ENCODE measurements at places on chromosomes 6 and 20.

- no peak for DNase-seq
These were observed 126.1 kb downstream of the PXDC1 start for GRCh38 chr6:3625149-3625979.

GRCh38 chr20:46206025-46206424 is 87.9 kb downstream of the CD40 start:
- no peak for DNase-seq

DNA sequence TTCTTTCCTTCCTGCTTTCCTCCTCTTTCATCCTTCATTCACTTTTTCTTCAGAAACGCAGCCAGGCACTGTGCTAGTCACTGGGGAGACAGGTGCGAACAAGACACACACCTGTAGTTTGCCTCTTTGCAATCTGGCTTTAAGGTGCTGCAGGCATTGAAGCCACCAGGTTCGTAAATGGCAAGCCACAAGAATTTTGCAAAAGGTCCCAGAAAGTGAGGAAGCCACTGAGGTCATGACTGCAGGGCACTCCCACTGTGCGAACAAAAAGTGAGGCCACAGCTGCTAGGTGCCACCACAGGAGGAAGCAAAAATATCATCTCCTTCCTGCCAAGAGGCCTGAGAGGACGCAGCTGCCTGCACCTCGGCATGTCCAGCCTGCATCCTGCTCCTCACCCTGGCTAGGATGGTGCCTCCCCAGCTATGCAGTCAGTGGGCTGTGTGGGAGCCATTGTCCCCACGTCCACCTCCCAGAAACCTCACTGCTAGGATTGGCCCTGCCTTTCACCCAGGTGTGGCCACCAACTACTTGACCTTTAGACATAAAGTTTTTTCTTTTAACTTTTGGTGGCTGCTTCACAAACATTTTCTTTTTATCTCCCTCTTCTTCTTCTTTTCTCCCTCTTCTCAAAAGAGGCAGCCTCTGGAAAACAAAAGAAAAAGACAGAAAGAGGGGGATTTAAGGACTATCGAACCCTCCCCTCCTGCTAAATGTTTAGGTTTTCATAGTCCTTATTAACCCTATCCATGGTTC is 230.8 kb downstream of the BCAS1 start:
- no peak for DNase-seq

DNA sequence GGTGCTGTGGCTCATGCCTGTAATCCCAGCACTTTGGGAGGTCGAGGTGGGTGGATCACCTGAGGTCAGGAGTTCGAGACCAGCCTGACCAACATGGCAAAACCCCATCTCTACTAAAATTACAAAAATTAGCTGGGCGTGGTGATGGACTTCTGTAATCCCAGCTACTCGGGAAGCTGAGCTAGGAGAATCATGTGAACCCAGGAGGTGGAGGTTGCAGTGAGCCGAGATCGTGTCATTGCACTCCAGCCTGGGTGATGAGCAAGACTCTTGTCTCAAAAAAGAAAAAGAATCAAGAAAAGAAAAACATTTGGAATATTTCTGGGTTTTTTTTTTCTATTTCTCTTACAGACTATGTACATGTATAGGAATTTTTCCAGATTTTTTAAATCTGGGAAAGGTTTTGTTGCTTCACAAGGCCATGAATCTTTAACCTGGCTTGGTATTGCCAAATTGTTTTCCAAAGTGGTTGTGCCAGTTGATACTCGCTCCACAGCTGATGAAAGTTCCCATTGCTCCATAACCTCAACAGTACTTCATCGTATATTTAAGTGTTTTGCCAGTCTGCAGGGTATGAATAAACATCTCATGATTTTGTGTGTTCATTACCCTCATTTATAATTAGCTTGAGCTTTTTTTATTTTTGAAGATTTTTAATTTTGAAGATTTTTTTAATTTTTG is 33.5 kb downstream of the RNF217 start:
- DNase-seq = no peak

- no peak for DNase-seq
These were observed 83.3 kb downstream of the RCAN2 start for GRCh38 chr6:46407776-46408530.

DNA sequence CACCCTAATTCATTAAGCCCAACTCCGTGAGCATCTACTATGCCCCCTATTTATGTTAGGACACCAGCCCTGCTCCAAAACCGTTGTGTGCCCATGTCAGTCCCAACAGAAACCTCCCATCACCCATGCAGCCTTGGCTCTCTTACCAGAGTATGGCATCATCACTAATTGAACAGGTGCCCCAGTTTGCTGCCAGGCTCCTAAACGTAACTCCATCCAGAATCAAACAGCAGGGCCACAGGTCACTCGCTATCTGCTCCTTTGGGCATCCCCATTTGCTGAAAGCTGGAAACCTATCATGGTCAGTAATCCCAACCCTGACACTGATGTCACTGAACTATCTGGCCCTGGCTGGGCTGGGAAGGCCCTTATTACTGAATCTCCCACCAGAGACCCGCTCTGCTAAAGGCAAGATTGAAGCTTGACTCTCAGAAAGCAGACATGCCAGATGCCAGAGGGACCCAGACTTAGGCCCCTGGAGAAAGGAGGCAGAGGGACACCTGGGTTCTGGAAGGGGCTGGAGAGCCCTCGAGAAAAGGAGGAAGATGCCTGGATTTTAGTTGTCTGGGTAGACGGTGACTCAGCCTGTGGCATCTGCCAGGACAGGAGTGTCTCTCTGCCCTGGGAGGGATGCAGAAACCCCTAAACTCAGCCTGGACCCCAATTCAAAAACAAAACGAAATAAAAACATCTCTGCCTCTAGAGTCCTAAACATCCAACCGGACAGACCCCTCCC is 14.0 kb downstream of the MUCL3 start:
- no peak for DNase-seq

GRCh38 chr6:15473741-15474161 is 189.1 kb downstream of the DTNBP1 start:
- no peak for DNase-seq

- DNase-seq = no peak
These were observed 58.4 kb upstream of the NFATC2 start for GRCh38 chr20:51600950-51601349.

DNA sequence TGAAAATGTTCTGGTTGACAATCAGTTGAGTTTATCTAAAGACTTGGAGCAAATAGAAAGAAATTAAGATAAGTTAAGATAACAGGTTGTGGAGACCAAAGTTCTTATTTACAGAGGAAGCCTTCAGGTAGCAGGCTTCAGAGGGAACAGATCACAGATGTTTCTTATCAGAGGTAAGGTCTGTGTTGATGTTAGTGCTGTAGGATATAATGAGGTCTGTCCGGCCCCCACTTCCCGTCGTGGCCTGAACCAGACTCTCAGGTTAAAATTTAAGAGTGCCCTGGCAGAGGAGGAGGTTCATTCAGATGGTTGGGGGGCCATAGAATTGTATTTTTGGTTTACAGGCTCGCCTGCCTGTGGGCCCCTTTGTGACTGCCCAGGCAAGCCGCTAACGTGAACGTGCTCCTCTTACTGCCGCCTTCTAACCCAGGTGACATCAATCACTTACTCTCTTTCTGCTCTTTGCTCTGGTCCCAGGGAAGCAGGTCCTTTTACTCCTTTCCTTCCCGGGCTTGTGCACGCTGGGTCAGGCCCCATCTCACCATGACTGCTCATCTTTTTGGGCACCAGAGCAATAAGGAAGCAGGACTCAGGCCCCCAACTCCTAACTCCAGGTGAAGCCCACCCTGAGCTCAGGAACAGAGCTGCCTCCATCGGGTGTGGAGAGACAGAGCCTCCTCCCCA is 18.3 kb upstream of the UNC93A start:
- DNase-seq = no peak

DNA sequence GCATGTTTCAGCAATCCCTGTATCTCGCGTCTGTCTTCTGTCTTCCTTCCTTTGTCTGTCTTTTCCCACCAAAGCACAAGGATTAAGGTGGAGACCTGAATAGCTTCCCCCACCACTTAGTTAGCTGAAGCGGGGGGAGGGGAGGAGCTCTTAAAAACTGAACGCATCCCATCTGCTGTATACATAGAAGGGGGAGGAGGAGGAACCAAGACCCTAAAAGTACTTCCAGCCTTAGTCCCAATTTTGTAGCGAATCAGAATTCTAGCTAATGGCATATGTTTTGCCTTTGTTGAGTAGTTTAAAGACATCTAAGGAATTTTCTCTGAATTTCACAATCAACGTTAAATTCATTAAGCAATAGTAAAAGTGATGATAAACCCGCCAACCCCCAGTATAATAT is 47.9 kb downstream of the GNAS start:
- DNase-seq = no peak

GRCh38 chr6:25454136-25454535 is 175.0 kb downstream of the CARMIL1 start:
- no peak for DNase-seq

GRCh38 chr6:33993653-33994471 is 152.0 kb downstream of the GRM4 start:
- no peak for DNase-seq

DNA sequence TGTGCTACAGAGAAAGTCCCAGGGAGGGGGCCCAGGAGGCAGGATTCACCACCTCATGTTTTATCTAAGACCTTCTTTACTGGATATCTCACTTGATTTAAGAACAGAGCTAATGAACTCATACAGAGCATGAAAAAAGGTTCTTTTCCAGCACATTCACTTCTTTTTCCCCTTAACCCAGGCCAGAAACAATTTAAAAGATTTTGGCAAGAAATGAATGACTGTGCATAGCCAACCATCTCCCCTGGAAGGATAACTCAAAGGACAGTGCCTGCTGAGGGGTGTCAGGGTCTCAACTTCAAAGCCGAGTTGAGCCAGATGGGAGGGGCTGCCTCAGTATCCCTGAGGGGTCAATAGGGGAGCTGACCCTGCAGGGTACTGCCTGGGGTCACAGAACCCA is 253.4 kb downstream of the SOD2 start:
- DNase-seq = no peak

GRCh38 chr6:162576016-162576415 is 151.6 kb downstream of the PRKN start:
- no peak for DNase-seq

GRCh38 chr20:24146231-24146634 is 157.7 kb upstream of the GGTLC1 start:
- no peak for DNase-seq

GRCh38 chr6:154234019-154234772 is 122.4 kb downstream of the IPCEF1 start:
- no peak for DNase-seq

DNA sequence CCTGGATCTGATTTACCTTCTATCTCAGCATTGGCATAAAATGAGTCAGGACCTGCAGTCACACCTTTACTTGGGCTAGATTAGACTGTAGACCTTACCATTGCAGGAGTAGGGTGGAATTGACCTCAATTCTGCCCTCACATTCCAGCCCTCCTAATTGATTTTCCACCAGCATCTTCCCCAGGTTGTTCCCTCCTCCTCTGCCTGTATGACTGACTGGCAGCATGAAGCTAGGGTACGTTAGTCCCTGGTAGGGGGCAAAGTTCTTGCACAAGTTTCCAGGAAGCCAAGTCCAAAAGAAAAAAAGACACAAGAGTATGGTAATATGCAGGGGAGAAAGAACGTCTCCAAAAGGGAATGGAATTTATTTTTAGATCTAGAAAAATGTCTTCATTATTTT is 225.6 kb upstream of the FLRT3 start:
- DNase-seq = no peak

DNA sequence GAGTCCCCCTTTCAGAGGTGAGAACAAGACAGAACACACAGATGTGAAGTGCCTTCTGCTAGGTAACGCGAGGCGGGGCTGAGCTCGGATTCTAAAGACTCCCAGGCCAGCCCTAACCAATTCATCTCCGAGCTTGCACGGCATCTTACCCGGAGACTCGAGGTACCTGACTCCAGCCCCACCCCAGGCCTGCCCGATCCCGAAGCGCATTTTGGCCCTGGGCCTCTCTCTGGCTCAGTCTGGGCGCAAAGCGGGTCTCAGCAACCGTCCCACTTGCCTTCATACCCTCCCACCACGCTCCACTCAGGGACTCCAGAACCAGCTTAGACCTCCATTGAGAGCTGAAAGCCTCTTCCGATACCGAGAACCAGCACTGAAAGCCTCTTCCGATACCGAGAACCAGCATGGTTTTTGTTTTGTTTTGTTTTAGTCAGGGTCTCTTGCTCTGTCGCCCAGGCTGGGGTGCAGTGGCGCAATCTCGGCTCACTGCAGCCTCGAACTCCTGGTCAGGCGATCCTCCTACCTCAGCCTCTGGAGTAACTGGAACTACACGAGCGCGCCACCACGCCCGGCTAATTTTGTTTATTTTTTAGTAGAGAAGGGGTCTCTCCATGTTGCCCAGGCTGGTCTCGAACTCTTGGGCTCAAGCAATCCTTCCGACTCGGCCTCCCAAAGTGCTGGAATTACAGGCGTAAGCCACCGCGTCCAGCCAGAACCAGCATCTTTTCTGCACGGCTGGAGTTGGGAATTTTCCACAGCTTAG is 557 bp upstream of the DYNLRB1 start:
- DNase-seq = no peak

DNA sequence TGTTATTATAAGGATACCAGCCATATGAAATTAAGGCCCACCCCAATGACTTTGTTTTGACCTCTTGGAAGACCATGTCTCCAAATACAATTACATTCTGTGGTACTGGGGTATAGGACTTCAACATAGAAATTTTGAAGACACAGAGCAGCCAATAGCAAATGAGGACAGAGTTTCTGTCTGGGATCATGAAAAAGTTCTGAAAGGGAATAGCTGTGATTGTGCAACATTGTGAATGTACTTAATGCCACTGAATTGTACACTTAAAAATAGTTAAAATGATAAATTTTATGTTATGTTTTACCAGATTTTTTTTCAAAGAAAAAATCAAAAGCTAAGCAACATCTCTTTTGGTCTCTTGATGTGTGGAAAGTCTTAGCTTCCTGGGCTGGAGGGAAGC is 27.0 kb upstream of the AGPAT4 start:
- DNase-seq = no peak

- DNase-seq = no peak
These were observed 58.6 kb upstream of the DOK5 start for GRCh38 chr20:54416770-54417169.

GRCh38 chr6:87918461-87918941 is 129.1 kb upstream of the SPACA1 start:
- DNase-seq = no peak

GRCh38 chr6:63882208-63882607 is 246.6 kb downstream of the PHF3 start:
- DNase-seq = no peak

DNA sequence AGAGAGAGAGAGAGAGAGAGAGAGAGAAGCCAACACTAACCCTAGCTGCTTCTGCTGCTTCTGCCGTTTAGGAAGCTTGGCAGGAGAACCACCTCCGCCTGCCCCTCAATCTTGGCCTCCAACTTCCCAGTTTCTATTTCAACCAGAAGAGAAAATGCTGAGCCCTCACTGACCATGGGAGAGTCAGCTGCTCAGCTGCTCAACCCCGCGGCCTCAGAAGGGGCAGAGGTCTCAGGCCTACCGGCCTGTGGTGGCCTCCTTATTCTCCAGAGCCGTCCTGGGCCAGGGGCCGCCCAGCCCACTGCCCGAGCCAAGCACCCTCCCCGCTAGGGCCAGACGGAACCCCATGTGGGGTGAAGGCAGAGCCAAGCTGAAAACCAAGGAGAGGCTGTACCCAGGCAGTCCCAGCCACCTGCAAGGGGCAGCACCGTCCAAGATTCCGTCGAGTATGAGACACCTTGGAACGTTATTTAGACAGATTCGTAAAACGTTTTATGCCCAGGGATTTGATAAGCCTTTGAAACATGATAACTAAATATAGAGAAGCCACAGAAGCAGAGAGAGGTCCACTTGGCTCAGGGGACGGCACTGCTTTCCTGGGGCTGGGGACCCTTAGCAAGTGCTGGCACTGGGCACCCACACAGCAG is 116.6 kb downstream of the DLL1 start:
- DNase-seq = no peak

Data from brain pericyte (primary cell).